Lung (tissue), 17 donors: ENCODE measurements at places on chromosomes 2 and 18. TPM values are rescaled to one million over a fixed set of nuclear protein-coding genes. Genes with fewer than 3 reads are reported as not detected.

DNA sequence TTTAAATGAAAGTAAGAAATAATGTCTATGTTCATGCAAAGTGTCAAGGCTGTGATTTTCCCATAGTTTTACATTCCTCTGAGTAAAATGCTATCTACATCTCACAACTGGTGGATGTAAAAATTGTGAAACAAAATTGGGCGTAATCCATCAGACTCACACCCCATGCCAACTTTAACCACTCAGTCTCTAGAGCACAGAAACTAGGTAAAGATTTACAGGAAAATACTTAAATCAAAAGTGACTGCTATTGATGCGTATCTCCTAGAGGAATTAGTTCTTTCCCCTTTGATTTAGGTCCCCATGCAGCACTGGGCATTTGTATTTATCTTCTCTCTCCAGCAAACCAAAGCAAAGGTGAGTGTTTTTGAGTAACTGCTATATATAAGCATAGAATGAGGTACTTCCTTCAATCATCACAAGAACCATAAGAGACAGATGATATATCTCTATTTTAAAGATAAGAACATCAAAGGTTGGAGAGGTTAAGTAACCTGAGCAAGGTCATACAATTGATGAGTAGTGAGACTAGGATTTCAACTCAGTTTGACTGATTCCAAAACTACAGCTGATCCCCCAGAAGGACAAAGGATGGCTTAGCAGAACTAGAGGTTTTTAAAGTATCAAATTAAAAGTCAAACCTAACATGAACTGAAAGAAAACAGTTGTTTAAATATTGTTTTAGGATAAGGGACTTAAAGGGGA, 594.0 kb upstream of the ACVR2A start:
- no peak for DNase-seq

DNA sequence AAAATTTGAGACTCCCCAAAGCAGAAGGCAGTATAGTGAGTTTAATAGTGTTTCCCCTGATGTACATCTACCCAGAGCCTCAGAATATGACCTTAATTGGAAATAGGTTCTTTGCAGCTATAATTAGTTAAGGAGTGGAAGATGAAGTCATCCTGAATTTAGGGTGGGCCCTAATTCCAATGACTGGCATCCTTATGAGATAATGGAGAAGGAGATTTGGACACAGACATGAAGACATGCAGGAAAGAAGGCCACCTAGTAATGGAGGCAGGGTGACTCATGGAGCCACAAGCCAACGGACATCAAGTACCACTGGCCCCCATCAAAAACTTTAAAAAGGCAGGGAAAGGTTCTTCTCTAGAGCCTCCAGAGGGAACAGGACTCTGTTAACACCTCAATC, 308.9 kb downstream of the TXNL1 start:
- DNase-seq, result no peak

VWA3B gene
- polyA plus RNA-seq, result 3.5 TPM

FAM237A gene
- polyA plus RNA-seq, result not detected

DNA sequence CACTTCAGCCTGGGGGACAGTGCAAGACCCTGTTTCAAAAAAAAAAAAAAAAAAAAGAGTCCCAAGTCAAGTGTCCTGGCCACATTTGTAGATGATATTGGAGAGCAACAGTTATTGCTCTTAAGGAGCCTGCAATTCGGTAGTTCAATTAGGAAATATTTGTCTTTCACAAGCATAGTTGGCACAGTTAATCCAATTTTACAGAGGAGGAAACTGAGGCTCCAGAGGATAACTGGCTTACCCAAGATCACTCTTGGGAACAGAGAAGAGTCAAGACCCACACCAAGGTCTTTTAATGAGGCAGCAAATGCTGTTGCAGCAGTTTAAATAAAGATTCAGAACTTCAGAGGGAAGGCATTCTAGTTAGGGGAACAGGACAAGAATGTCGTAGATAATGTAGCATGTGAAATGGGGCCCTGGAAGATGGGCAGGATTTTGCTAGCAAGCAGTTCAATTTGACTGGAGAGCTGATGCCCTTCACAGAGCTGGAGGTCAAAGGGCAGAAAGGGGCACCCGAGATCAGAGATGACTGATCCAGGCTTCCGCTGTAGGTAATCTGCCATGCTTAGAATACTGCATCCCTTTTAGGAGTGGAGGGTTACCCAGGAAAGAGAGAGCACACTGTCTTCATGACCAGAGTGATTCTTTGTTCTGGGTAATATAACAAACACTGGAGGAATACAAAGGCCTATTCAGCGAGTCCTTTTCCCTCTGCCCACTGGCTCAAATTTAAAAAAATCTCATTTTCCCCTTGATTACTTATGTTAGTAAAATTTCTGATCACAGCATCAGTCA, 3.0 kb downstream of the NPC1 start:
- no peak for DNase-seq

DNA sequence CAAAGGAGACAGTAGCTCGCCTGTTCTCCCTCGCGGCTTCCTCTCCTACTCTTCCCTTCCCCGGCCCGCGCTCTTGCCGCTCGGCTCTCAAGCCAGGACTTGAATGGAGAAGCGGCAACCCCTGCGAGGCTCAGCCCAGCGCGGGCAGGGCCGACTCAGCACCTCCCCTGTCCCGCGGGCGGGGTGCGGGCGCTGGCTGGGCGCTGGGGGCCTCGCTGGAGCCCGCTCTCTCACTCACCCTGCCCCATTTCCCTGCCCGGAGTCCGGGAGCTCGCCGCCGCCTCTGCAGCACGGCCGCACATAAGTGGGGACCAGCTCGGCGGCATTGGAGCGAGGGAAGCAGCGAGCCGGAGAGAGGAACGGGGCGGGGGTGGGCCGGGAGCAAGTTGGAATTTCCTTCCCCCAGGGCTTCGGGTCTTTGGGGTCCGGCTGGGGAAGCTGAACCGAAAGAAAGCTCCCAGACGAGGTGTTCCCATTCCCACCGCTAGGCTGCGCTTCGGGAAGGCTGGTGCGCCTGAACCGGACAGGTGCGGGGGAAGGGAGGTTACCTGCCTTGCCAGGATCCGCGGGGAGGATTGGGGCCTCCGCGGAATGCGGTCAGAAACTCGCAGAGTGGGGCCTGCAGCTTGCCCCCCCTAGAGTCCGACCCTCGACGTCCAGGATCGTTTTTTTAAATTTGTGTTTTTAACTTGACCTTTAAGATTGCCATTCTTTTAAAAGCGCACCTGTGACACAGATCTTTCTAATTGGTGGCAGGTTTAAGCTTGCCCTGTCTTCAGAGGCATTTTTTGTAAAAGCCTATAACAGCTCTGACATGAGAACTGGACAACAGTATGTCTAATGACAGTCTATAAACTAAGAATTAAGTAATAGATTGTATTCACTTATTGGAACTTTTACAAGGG, at the start of gene COBLL1:
COBLL1 (minus strand) TSS at position 105 of the 905 bp plus-strand sequence. CDS start 627 bp downstream, outside the sequence.
- DNase-seq, result peak; percentile 87

GRCh38 chr2:182554950-182555349, 128.1 kb upstream of the PDE1A start:
- no peak for DNase-seq

CCDC148 gene
- polyA plus RNA-seq, result 0.80 TPM
